Sigmoid colon (tissue), 7 donors: ENCODE measurements at places on chromosomes 12 and 14. TPM values are rescaled to one million over a fixed set of nuclear protein-coding genes. Genes with fewer than 3 reads are reported as not detected.

Gene CATSPERB
- total RNA-seq, result 1.4 TPM

Gene MANSC1
- total RNA-seq, result 11.6 TPM

DNA sequence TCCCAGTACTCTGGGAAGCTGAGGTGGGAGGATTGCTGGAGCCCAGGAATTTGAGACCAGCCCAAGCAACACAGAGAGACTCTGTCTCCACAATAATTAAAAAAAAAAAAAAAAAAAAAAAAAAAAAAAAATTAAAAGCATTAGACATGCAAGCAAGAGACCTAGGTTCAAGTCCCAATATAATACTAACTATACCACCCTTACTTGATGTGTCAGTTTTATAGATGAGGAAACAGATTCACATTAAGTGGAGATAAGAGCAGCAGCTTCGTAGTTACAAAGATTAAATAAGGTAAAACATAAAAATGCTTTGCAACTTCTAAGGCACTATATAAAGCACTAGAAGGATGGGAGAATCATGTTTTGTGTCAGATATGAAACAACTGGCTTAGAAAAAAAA lies 9.1 kb downstream of the PPTC7 start:
- no peak for DNase-seq

DNA sequence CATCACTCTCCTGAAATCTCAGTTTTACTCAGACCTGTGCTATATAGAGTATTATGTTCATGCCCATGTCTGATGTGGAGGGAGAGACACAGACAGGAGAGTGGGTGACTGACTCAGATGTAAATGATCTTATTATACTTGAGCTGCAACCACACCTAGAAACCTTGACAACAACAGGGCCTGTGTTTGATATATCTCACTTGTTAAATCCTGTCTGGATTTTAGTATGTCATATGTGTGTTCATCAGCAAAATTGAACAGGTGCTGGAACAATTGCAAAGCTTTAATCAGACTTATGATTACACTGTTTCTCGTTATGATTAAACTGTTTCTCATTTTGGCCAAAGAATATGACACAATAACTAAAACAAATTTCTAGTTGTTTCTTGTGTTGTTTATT lies 37.7 kb downstream of the DIP2B start:
- no peak for DNase-seq

- DNase-seq, result no peak
These were observed 8.6 kb upstream of the GPR68 start for GRCh38 chr14:91252871-91253794.

DNA sequence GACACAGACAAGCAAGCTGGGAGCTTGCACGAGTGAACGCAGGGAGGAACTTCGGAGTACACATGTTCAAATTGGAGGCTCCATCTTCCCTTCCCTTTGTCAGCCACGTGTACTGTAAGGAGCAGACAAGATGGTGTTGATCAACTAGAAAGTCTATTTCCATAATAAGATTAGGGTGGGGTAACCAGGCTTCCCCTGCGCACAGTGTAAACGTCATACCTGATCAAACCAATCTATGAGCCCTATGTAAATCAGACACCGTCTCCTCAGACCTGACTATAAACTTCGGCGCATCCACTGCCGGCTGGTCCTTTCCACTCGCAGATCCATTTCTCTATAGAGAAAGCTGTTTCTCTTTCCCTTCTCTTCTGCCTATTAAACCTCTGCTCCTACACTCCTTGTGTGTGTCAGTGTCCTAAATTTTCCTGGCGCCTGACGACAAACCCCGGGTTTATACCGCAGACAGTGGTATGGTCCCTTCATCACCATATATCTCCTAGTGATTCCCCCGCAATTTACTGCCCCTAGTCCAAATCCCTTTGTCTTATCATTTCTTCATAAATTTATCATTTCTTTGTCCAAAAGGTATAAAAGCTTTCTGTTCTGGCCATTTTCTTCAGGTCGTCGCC lies 7.5 kb upstream of the ETFBKMT start:
- DNase-seq, result no peak

- DNase-seq, result no peak
These were observed 41.4 kb upstream of the MANSC4 start for GRCh38 chr12:27821259-27821973.

Gene GRIP1
- total RNA-seq, result 14.0 TPM

DNA sequence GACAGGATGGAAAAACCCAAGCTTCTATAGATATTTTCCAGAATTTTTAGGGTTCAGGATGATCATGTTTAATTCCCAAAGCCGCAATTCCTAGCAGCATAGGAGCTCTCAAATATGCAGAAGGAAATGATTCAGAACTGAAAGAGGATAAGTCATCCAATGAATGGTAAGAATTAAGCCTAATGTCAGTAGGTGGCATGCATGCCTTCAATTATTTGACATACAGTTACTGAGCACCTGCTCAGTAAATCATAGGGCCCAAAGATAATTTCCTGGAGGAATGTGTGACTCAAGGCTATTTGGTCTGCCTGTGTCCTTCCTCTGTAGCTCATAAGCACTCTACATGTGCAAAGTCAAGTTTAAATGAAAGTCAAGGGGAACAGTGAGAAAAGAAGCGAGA lies 116.8 kb upstream of the SLC38A4 start:
- no peak for DNase-seq

- no peak for DNase-seq
These were observed 107.4 kb downstream of the PPP1R12A start for GRCh38 chr12:79827484-79827883.

Gene FGD4
- total RNA-seq, result 19.1 TPM

Gene IL22
- total RNA-seq, result not detected

DNA sequence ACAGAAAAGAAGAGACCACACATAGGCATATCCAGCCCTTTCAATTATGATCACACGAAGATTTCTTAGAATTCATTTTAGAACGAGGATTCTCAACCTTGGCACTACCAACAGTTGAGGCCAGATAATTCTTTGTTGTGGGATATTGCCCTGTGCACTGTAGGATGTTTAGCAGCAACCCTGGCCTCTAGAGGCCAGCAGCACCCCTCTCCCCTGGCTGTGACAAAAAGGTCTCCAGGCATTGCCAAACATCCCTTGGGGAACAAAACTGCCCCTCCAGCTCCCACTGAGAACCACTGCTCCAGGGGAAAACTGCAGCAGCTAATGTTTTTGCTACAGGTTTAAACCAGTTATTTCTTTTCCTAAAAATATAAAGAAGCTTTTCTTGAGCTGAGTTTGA lies 7.1 kb downstream of the NT5DC3 start:
- DNase-seq, result no peak

GRCh38 chr14:75563931-75564330 lies 14.5 kb upstream of the FLVCR2 start:
- no peak for DNase-seq

Gene TAS2R10
- total RNA-seq, result not detected

Gene BBS10
- total RNA-seq, result 14.5 TPM
